Upper lobe of left lung (tissue), 6 donors: ENCODE measurements at places on chromosomes 16 and 17. TPM values are rescaled to one million over a fixed set of nuclear protein-coding genes. Genes with fewer than 3 reads are reported as not detected.
A peak's percentile ranks its signal among the peaks of the same experiment; 100 is the strongest.

Gene IRF8
- 141 TPM for total RNA-seq

Gene MYO15A
- 9.4 TPM for total RNA-seq

DNA sequence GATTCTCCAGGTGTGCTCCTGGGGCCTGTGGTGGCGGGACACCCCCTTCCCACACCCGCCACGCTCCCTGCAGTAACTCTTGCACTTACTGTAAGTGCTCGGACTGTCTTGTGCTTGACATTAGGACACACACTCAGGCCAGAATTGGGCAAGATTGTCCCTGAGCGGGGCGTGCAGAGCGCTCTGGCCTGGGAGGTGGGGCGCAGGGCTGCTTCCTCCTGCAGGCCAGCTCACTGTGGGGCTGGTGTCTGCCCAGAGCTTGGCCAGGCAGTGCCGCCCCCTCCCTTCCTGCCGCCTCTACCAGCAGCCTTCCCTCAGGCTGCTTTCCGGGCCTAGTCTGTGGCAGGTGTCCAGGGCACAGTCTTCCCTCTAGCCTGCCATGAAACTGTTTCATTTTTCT, 6.1 kb upstream of the ATP6V0C start:
- peak overlapping the region; percentile 74 for H3K27ac ChIP-seq
- no peaks in the 10 kb centered on the region for H3K27me3 ChIP-seq
- H3K36me3 ChIP-seq = no peaks in the 10 kb centered on the region
- no peak overlapping the region for H3K4me3 ChIP-seq
- peaks cover 32% of the 10 kb centered on the region for H3K4me1 ChIP-seq

GRCh38 chr17:30495586-30495985, 18.4 kb downstream of the GOSR1 start:
- H3K4me3 ChIP-seq = no peak overlapping the region
- no peak overlapping the region for H3K27ac ChIP-seq
- no peak for DNase-seq
- H3K4me1 ChIP-seq = no peaks in the 10 kb centered on the region
- no peaks in the 10 kb centered on the region for H3K27me3 ChIP-seq

DNA sequence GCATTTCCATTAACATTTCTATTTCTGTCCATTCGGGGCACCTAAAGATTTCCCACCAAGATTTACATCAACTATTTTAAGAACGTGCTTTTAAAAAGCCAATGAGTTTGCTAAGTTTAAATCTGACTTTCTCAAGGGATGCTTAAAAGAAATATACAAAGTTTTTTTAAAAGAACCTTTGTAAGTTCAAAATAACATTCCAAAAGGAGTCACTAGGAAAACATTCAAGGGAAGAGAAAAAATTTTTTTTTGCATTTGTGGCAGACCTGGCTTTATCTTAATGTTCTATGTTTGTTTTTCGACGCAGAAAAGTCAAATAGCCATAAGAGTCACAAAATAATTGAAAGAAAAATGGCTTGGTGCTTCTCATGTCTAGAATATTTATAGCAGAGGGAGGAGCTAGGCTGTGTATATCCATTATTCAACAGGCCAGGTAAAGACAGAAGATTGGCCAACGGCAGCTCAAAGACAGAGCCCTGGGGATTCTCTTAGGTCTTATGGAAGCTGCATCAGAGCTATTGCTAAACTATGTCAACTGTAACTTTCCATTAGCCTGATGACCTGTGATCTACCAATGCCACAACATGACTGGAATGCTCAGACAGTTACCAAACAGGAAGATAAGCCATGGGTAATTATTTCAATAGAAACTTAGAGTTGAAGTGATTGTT, 37.8 kb upstream of the MYOCD start:
- H3K4me3 ChIP-seq = no peak overlapping the region
- H3K27ac ChIP-seq = no peak overlapping the region
- DNase-seq = no peak
- H3K27me3 ChIP-seq = no peaks in the 10 kb centered on the region
- H3K4me1 ChIP-seq = no peaks in the 10 kb centered on the region
